Neuronal stem cell (in vitro differentiated cells): ENCODE measurements at places on chromosomes 1 and 21.

- no peak for DNase-seq
These were observed 1.4 kb upstream of the GJC2 start for GRCh38 chr1:228148196-228148861.

GRCh38 chr1:158117854-158118704 lies 62.6 kb upstream of the CD1D start:
- DNase-seq = no peak

GRCh38 chr1:107251839-107252238 lies 111.0 kb downstream of the NTNG1 start:
- DNase-seq = no peak

DNA sequence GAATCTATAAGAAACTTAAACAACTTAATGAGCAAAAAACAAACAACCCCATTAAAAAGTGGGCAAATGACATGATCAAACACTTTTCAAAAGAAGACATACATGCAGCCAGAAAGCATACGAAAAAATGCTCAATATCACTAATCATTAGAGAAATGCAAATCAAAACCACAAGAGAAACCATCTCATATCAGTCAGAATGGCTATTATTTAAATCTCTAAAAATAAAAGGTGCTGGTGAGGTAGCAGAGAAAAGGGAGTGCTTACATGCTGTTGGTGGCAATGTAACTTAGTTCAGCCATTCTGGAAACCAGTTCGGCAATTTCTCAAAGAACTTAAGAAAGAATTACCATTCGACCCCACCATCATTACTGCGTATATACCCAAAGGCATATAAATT lies 147.7 kb downstream of the FAF1 start:
- no peak for DNase-seq
